ENCODE measurements at places on chromosomes 1 and 21.

DNA sequence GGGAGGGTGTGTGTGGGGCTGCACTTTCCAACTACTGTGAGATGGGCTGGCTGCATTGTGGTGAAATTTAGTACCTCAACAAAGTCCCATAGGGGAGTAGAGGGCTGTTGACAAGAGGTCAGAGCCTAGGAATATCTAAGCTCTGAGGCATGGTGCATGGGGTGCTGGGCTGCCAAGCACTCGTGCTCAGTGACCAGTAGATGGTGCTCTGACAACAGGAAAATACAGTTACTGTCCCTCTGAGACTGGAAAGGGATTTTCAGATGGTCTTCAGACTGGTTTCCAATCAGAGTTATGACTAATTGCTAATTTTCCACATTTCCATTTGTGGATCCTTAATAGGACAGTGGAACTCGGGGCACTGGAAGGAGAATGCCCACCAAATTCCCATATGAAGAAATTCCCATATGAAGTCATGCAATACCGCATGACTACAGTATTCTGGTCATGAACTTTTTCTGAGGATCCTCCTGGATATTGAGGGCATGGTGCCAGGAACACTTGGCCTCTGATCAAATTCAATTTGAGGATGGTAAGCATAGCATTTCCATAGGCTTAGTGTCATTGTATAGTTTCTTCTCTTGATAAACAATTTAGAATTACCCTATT, 4.1 kb upstream of the CACNA1E start:
- DNase-seq = peak; percentile 71

- DNase-seq = no peak
Measured at GRCh38 chr1:204528241-204528640, 12.0 kb downstream of the MDM4 start.

GRCh38 chr1:185789501-185790193, 55.5 kb downstream of the HMCN1 start:
- peak; percentile 9 for DNase-seq

GRCh38 chr1:219660666-219661463, 48.0 kb upstream of the ZC3H11B start:
- DNase-seq = peak; percentile 94

- DNase-seq = peak; percentile 66
Measured at GRCh38 chr1:184388319-184388889, 1.6 kb downstream of the C1orf21 start.

DNA sequence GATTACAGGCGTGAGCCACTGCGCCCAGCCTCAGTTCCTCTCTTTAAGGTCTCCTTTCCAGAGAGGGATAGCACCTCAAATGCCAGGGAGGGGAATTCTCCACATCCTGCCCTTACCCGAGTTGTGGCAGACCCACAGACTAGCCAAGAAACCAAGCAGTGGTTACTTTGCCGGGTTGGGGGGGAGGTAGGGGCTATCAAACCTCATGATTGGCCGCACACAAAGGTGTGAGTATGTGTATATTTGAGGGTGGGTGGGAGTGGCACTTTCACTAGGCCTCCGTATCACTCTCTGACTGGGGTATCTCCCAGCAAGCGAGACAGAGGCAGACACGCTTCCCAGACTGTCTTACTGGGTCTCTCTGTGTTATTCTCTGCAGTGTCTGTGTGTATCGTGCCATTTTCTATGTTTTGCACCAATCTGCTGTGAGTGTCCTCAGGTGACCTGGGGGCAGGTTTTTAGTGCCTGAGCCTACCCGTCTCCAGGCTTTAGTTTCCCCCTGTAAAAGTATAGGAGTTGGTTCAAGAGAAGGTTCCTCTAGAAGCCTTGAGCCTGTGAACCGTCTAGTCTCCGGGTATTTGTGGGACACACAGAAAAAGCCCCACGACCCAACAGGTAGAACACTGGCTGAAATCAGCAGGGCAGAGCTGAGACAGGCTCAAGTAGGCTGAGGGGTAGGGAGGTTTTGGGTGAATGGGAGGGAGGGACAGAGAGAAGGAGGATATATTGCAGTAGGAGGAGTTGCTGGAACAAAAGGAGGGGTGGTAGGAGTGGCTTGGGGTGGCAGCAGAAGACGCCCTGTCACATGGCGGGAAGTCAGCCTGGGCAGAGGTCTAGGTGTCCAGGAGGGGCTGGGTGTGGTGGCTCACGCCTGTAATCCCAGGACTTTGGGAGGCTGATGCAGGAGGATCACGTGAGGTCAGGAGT, 10.3 kb downstream of the LMNA start:
- peak; percentile 57 for DNase-seq

DNA sequence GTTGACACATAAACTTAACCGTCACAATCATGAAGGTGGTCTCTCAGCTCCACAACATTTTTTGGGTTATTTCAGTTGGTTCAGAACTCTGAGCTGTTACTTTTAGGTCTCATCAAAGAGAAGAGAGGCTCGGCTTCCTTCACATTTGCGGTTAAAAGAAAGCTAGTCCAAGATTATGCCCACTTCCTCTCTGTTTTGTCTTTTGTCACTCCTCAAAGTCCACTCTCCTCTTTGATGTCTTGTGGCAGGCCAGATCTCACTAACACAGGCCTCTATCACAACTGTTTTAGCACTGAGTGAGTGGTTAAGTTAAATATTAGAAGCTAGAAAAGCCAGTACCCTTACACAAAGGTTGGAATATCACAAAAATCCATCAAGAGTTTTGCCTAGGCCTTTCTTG, 195.7 kb downstream of the FCRL5 start:
- no peak for DNase-seq

DNA sequence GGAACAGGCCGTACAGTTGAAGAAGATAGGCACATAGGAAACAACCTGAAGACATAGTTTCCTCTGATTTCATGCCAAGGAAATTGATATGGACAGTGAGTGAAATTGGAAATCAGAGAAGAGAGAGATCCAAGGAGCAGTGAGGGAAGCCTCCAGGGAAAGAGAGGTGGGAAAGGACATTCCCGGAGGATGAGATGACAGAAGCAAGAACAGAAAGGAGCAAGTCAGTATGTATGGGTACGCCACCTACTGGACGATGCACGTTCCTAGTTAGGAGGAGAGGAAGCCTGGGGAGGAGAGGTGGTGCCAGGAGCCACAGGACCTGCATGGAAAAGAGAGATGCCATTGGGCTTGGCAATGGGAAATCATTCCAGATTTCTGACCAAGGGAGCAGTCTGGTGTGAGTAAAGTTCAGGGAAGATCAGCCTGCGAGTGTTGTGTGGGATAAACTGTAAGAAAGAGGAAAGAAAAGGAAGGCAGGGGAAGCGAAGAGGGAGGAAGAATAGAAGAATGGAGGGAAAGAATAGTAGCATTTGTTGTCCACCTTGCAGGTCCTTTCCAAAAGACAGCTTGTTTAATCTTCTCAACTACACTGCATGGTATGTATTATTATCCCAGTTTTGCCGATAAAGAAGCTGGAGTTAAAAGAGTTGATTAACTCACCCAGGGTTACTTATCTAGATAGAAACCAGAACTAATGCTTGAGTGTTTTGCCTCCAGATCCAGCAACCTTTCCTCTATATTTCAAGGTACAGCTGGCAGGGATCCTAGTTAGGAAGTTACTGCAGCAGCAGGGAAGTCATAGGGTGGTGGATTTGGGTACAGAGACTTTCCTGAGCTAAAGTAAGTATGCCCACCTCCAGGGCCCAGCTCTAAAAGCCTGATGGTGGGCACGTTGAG, 27.4 kb downstream of the C1orf116 start:
- peak; percentile 73 for DNase-seq
